ENCODE measurements at places on chromosomes 16 and 17.

GRCh38 chr16:21159281-21159951 is 942 bp downstream of the LDAF1 start:
- DNase-seq = peak; percentile 12

- no peak for DNase-seq
Measured at GRCh38 chr17:29155227-29155965, 24.8 kb downstream of the MYO18A start.

GRCh38 chr16:57480754-57481230 is 5.5 kb downstream of the DOK4 start:
- no peak for DNase-seq

- no peak for DNase-seq
Measured at GRCh38 chr16:78286065-78286464, 186.6 kb downstream of the WWOX start.

- DNase-seq = peak; percentile 65
Measured at GRCh38 chr16:78742501-78743283, 643.2 kb downstream of the WWOX start.

DNA sequence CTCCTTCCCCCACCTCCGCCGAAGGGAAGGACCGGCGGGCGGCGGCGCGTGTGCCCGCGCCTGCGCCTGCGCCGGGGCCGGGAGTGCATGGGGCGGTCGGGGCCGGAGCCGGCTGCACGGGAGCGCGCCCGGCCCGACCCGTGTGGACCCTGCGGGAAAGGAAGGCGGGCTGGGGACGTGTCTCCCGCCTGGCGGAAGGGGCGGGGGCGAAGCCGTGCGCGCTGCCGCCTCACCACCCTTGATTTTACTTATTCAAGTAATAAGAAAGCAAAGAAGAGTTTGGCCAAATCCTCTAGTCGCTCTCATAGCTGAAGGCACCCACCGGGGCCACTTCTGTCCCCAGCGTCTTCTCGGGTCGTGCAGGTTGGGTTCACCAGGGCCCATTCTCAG is 596 bp upstream of the PFN1 start:
- peak; percentile 68 for DNase-seq

GRCh38 chr16:12160815-12161550 is 184.4 kb downstream of the SNX29 start:
- DNase-seq = no peak

Measured in T-cell (primary cell).